ENCODE measurements at places on chromosomes 1 and 21.

- DNase-seq: peak; percentile 42
Observed at GRCh38 chr1:75342786-75343185, 208.6 kb downstream of the LHX8 start.

GRCh38 chr1:240766831-240767230, 154.9 kb upstream of the GREM2 start:
- no peak for DNase-seq

- DNase-seq: no peak
Observed at GRCh38 chr1:230249695-230250480, 176.2 kb downstream of the PGBD5 start.

- DNase-seq: no peak
Observed at GRCh38 chr1:219521325-219521724, 91.6 kb downstream of the ZC3H11B start.

GRCh38 chr1:100302739-100303138, 36.7 kb downstream of the RTCA start:
- no peak for DNase-seq

GRCh38 chr1:224065455-224065854, 48.5 kb upstream of the FBXO28 start:
- DNase-seq: no peak

GRCh38 chr1:171109966-171110365, 19.3 kb downstream of the FMO3 start:
- DNase-seq: no peak

GRCh38 chr1:115293006-115293405, 45.0 kb downstream of the NGF start:
- no peak for DNase-seq

DNA sequence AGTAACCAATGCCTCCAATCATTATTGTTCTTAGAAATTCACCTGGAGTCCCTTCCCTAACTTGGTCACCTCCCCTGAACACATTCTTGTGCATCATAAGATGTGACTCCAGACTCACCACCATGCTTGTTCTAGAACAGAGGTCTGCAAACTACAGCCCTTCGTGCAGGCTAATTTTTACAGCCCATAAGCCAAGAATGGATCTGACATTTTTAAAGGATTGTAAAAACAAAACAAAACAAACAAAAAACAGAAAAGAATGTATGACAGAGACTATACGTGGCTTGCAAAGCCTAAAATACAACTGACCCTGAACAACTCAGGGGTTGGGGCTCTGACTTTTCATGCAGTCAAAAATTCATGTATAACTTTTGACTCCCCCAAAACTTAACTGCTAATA, 6.2 kb upstream of the HIVEP3 start:
- DNase-seq: no peak

DNA sequence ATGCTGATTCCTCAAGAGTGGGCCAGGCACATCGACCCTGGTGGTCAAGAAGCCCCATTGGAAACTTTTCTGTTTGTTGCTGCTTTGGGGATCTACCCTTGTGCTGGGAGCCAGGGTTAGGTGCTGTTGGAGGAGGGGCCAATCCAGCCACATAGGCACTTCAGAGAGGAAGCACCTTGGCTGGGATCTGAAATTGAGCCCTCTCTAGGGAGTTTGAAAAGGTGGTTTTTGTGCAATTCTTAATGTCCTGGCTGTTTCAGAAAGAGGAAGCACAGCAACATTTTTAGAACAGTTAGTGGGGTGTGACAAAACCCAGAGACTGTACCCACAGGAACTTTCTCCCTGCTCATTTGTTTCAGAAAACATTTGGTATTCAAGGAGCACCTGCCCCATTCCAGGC, 17.2 kb upstream of the BEND5 start:
- DNase-seq: no peak

DNA sequence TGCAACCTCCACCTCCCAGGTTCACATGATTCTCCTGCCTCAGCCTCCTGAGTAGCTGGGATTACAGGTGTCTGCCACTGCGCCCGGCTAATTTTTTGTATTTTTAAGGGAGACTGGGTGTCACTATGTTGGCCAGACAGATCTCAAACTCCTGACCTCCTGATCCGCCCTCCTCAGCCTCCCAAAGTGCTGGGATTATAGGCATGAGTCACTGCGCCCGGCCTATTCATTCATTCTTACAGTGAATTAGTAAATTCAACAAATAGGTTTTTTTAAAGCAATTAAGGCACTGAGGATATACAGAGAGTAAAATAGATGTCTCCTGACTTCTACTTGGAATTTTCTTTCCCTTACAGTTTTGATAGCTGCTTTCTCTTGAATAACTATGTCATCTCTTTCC, 43.5 kb downstream of the CDC42 start:
- no peak for DNase-seq

- no peak for DNase-seq
Observed at GRCh38 chr21:18951271-18952038, 547.9 kb upstream of the TMPRSS15 start.

- no peak for DNase-seq
Observed at GRCh38 chr1:15400627-15401026, 9.1 kb upstream of the EFHD2 start.

DNA sequence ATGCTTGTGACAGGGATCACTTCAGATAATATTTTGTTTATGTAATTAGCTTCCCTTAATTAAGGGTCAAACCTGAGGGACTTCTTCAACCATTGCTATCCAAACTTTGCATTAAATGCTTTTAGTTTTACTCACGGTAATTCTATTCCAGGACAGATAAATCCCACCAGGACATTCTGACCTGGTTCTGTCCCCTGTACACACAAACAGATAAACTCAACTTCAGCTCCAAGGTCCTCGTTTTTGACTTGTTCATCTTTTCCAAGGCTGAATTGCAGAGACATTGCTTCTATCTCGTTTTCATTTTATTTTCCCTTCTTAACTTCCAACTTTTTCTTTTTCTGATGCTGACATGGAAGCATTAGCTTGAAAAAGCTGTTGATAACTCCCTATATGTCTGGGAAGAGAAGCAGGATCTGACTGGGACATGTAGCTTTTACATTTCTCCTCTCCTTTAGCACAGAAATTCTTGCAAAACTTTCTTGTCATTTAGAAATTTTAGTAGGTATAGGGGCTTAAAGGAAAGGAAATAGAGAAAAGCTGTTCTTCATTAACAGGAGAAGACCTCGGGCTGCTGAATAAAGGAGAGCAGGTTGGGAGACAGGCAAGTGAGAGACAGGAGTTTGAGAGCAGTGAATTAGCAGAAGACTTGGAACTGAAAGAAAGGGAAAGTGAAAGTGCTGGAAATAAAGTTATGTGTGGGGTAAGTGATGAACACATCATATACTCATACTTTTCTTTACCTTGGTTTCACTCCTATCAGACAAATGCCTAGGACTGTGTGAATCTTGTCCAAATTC, 231.7 kb upstream of the B3GALT2 start:
- DNase-seq: no peak

- DNase-seq: no peak
Observed at GRCh38 chr1:42941640-42942330, 16.9 kb downstream of the SLC2A1 start.

GRCh38 chr1:65235867-65236805, 73.2 kb upstream of the DNAJC6 start:
- no peak for DNase-seq

DNA sequence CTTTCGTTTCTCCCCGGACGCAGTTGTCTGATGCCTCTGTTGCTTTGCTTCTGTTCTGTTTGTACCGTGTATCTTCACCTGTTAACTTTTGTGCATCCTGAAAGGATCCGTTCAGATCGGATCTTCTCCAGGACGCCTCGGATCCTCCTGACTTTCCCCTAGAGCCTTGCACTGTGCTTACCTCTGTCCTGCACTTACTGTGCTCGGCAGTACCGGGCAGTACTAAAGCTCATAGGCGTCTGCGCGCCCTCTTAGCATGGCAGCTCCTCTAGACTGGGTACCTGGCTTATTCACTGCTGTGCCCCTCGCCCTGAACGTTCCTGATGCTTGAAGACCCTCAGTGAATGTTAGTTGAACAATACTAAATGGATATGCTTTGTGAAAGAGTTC, 934 bp downstream of the SCP2 start:
- no peak for DNase-seq

GRCh38 chr1:198577444-198577843, 37.0 kb upstream of the ATP6V1G3 start:
- DNase-seq: no peak

DNA sequence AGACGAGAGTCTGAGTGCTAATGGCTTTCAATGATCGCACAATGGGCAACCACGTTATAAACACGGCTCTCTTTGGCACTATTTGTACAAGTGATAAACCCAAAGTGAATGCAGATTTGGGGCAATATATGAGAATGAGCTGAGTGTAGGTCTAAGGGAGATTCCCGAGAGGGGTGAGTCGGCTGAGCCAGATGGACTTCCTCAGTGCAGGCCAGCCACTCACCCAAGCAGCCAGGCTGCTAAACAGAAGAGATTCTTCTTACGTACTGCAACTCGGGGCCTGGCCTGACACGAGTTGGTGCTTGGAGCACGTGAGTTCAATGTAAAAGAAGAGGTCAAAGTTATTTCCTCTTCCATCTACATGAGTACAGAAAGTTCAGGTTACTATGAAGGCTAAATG, 6.2 kb upstream of the MIXL1 start:
- DNase-seq: no peak

DNA sequence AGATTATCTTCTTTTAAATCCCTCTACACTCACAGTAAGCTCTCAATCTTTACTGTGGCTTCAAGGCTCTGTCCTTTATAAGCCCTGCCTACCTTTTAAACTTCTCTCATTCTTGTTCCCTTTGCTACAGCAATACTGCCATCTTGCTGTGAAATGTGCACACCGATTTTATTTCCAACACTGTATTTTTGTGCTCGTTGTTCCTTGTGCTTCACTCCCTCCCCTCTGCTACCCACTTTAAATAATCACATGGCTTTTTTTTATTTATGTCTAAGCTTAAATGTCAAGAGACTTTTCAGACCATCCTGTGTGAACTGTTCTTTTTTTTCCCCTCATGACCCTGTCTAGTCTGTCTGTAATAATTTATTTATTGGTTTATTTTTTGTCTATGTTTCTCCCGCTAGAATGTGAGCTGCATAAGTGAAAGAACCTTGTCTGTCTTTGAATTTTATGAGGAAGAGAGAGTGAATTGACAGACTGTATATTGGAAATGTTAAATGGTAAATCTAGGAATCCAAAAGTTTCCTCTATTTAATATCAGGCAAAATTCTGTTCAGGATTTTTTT, 45.7 kb downstream of the ABCD3 start:
- DNase-seq: no peak

DNA sequence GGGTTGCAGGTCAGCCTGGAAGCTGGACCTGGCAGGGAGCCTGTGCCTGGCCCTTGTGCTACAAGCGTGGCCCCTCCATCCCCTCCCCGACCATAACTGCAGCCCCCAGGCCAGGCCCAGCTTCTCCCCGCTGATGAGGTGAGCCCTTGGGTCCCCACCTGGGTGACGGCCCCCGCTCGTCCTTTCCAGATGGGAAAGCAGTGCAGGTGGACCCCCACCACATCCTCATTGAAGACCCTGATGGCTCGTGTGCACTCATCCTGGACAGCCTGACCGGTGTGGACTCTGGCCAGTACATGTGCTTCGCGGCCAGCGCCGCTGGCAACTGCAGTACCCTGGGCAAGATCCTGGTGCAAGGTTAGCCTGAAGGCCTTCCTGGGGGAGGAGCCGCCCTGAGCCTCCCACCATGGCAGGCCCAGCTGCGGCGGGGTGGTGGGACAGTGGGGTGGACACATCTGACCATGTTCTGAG, 56.9 kb downstream of the TRIM11 start:
- no peak for DNase-seq

DNA sequence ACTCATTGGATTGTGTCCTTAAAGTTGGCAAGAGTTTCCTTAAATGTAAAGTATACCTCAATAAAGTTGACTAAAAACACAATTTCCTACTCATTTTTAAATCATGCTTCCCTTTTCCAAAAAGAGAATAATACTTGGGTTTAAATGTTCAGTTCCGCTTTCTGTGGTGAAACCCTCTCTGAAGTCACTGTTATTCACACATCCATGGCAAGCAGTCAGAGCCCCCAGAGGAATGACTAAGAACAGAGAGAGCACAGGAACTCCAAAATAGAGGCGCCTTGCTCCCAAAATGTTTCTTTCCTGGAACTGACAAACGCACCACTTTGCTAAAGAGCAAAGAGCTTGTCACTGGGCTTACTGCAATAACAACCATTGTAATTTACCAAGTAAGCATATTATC, 142.5 kb downstream of the TIAM1 start:
- no peak for DNase-seq

- no peak for DNase-seq
Observed at GRCh38 chr1:213296558-213296957, 245.5 kb downstream of the RPS6KC1 start.

- DNase-seq: no peak
Observed at GRCh38 chr1:179012038-179012437, 13.7 kb upstream of the FAM20B start.

DNA sequence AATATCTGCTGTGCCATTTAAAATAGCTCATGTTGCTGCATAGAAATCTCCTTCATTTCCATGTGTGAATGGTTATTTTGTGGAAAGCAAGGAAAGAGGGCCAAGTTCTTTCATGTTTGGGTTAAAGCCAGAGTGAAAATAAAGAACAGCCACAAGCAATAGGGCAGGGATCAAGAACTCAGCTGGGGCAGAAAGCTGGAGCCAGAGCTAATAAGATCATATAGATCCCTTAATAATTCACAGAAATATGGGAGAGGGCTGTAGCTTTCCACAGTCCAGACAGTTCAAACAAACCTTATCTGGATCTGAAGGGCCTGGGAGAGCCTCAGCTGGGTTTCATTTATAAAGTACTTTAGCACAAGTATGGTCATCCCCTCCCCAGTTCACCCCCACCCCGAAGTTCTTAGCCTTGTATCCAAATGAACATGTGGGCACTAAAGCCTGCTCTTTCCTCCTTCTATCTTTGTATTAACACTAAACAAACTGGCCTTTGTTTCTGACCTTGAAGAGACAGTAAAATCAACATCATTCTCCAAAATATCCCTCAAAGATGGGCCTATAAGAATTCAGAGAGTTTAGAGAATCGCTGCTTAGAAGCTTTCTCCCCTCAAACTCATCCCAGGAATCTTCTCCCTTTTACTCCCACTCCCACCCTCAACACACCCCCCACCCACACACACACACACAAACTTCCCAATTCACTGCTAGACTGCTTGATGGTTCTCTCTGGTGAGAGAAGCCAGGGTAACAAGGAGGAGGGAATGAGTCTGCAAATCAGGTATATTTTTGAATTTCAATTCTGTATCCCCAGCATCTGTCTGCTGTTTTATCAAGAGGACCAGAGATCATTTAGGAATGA, 41.7 kb downstream of the UTP25 start:
- DNase-seq: no peak

DNA sequence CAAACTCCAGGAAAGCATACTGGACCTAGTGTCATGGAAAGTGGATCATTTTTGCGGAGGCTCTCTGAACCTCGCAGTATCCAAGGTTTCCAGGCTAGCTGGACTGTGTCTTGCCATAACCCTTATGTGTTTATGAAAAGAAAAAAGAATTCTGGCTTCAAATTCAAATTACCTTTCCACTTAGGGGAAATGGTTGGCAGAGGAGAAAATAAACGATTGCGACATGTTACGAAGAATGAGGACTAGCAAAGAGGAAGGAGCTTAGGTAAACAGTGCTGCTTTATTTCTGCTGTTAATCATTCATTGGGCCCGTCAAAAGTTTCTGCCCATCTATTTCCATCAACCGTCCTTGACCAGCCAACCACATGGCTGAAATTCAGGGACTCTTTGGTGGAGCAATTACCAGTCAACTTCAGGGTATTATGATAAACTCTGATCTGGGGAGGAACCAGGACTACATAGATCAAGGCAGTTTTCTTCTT, at the start of gene C4BPA:
Gene C4BPA, plus strand, starts transcription at position 342 of the 482 bp plus-strand sequence. CDS start 8,793 bp downstream, outside the sequence.
- no peak for DNase-seq

Data from NCI-H2227 treated with DMSO at 0.1 percent for 48 hours (cell line).